ENCODE measurements at places on chromosomes 11 and 22.

DNA sequence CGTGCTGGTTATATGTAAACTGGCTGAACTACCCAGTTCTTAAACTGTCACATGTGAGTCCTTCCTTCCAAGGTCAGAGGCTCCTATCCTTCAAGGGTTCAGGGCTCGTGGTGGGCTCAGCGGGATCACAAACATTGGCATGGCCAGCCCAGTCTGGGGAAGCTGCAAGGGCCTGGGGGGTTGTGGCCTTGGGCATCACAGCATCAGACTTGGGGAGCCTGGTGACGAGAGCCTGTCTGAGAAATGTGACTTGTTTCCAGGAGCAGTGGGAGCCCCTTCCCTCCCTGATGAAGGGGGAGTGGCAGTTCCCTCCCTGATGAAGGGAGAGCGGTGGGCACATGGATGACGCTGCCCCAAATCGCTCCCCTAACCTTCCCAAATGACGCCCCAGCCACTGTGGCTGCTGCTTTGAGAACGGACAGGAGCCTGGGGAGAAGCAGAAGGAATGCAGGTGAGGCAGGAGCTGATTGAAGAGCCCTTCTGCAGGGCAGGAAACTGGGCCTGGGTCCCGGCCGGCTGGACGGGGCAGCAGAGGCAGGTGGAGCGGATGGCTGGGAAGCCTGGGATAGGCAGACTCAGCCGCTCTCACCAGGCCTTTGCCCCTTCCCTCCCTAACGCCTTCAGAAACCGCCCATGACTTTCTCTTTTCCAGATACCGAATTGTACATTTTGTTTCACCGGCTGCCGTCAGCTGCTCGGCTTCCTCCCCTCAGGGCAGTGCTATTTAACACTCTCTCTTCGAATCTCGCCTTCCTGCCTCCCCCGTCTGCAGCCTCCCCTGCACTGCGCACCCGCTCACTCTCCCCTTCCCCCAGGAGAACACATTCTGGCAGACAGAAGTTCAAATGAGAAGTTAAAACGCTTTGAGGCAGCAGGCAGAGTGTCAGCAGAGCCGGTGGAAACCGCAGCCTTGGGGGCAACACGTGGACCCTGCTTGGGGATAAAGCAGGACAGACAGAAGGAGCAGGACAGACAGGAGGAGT lies 1486.7 kb downstream of the BRD1 start:
- DNase-seq = no peak

- no peak for DNase-seq
Measured at GRCh38 chr22:41023299-41023623, 69.1 kb upstream of the EP300 start.

- DNase-seq = peak; percentile 17
Measured at GRCh38 chr11:44634401-44635281, 69.2 kb downstream of the CD82 start.

- DNase-seq = no peak
Measured at GRCh38 chr11:10818594-10818993, 9.9 kb upstream of the EIF4G2 start.

DNA sequence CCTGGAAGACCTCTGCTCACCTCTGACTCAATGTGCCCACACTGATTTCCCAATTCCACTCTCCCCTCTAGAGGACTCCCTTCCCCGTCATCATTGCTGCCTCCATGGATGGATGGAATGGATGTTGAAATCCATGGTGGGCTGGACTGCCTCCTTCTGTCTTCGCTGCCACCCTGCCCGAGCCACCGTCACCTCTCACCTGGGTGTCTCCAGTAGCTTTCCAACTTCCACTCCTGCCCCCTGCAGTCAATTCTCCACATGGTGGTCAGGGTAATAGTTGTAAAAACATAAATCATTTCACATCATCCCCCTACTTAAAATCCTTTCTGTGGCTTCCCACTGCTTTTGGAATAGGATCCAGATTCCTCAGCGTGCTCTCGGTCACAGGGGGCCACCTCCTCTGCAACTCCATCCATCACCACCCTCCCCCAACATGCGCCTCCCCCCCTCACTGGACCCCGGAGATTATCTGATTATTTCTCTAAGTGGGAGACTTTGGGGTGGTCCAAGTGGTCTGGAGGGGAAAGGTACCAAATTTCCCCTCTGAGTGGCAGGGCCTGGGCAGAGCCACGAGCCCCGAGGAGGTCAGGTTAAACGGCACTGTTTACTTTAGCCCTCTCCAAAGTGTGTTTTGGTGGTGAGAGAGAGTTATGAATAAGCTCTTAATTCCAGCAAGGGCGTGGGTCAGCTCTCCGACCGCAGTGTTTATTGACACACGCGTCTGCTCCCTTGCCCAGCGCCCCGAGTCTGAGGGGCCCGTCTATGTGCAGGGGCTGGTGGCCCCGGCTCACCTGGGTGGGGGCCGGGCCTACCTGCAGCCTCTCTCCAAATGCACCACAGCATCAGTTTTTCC lies 313.7 kb downstream of the MN1 start:
- no peak for DNase-seq

DNA sequence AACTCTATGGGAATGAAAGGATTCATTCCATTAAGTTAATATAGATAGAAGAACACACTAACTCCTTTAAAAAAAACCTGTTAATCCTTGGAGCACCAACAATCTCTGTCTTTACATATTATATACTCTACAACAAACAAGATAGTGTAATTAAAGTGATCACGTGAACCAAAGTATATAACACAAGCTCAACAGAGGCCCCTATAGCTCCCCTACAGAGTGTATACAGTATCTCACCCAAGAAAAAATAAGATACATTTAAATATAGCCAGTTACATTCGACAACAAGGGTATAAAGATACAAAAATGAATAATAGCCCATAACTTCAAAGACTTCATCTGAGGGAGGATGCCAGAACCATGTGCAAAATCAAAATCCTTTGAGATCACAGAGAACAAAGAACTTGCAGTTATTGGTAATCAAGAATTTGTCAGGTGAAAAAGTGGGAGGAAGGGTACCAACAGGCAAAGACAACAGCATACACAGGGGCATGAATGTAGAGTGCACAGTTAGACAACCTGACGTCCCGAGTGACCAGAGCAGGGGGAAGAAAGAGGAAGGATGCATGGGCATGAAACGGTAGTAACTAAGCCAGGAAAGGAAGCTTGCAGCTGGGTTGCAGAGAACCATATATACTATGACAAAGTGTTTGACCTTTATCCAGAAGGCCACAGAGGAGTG lies 4.7 kb downstream of the FCHSD2 start:
- no peak for DNase-seq

DNA sequence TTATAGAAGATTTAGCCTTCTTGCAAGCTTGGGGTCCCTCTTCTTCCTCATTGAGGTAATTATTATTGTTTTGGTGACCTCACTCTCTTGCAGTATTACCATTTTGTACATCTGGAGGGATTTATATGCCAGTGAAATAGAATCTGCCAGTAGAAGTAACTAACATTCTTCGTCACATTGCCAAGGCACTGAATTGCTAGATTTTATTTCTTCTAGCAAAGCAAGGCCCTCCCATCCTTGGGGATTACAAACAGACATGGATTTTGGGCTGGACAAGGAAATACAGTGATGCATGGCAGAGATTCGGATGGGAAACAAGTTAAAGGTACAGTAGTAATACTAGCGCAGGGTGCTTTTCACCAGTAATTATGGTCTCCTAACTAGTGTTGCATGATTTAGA lies 7.8 kb downstream of the ADAMTS15 start:
- DNase-seq = no peak

DNA sequence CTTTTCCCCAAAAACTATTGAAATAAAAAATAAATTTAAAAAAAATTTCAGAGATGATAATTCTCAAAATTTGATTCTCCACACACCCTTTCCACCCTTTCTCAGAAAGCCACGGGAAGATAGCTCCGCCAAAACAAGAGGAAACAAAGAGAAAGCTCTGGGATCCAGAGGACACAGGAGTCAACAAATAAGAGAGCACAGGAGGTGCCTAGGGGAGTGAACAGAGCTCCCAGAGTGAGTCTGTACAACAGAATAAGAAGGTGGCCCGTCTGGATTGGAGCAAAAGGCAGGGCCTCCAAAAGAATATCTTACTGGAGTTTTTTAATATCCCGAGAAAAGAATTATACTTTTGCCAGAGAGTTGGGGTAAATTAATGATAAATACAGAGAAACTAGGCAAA lies 96.3 kb upstream of the DRD2 start:
- no peak for DNase-seq

- DNase-seq = no peak
Measured at GRCh38 chr11:19345848-19346681, 105.3 kb upstream of the E2F8 start.

GRCh38 chr11:116328391-116328790 lies 444.4 kb downstream of the BUD13 start:
- DNase-seq = no peak

GRCh38 chr11:94845622-94846021 lies 77.5 kb downstream of the AMOTL1 start:
- no peak for DNase-seq

DNA sequence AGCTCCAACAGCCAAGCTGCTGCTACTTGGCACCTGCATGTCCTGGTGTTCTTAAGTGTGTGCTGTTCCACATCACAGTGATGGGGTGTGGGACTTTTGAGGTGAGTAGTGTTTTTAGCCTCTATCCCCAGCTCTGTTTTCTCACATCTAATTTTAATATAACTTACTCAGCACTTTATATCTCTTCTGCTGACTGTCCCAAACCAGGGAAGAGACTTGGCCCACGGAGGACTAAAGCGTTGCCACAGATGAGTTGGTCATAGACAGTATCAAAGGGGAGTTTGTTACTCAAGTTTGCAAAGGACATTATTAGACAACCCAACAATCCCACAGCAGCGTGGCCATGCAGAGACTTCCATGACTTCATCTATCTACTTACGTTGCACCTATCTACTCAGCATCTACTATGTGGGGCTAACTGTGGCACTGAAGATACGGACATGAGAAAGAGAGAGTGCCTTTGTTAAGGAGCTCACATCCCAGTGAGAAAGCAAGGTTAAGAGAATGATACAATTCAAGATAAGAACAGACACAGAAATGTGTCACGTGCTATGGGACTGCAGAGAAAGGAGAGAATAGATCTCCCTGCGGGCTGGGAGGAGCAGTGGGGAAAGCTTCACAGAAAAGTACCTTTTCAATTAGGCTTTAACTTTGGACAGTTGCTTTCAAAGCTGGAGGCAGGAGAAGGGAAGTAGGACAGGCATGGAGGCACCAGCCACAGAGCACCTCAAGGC lies 82.4 kb downstream of the ME3 start:
- no peak for DNase-seq

GRCh38 chr11:1889224-1889930 lies 2.3 kb downstream of the PRR33 start:
- DNase-seq = peak; percentile 54

- DNase-seq = no peak
Measured at GRCh38 chr11:116657842-116658825, 114.7 kb downstream of the BUD13 start.

- DNase-seq = no peak
Measured at GRCh38 chr11:5071799-5072198, 2.4 kb downstream of the OR52E1 start.

DNA sequence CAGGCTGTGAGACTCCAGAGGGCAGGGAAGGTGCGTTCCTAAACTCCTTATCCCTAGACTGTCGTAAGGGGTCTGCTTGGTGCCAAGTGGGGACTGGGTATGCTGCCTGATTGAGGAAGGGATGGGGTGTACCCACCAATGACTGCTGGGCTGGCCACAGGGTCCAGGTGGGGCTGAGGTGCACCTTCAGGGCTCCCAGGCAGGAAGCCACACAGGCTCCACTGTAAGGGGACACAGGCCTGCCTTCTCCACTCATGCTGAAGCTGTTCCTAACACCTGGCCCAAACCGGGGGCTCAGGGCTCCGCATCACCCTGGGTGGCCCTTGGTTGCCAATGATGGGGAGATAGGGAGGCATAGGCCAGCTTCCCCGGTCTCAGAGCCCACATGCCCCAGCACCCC lies 20.4 kb downstream of the CABP7 start:
- no peak for DNase-seq

DNA sequence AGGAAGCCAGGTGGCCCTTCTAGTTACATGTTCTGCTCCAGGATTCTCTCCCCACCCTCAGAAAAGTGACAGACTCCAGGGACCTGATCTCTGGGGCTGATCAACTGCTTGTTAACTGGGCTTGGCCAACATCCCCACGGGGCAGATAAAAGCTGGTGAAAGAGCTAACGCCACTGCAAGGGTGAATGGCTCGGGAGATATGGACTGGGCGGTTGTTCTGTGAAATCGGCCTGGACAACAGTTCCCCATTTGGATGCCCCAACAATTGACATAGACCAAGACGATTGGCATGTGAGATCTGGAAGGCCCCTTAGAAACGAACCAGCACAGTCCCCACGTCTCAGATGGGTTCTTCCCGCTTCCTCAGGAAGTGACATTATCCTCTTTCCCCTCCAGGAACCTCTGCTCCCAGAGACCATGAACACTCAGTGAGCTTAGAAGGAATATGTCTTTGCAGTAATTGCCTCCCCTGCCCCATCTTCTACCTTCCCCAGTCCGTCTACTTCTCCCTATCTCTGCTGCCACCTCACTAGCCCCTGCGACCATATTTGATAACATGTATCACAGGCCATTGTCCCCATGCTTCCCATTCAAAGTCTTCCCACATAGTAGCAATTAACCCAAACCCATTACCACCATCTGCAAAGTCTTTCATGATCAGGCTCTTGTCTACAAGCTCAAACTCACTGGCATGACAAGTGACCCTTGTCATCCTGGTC lies 5.6 kb upstream of the PRG2 start:
- no peak for DNase-seq

GRCh38 chr11:9952511-9953196 lies 288.8 kb downstream of the SWAP70 start:
- DNase-seq = no peak

Measured in activated CD8-positive, alpha-beta memory T cell treated with anti-CD3 and anti-CD28 coated beads for 4 hours (primary cell).